ENCODE measurements at places on chromosomes 11 and 22. TPM values are rescaled to one million over a fixed set of nuclear protein-coding genes. Genes with fewer than 3 reads are reported as not detected.

Gene BTG4
- not detected for polyA plus RNA-seq

Gene CASP1
- 8.7 TPM for polyA plus RNA-seq

Gene OR52L1
- polyA plus RNA-seq = not detected

Gene RAPSN
- polyA plus RNA-seq = 0.28 TPM

DNA sequence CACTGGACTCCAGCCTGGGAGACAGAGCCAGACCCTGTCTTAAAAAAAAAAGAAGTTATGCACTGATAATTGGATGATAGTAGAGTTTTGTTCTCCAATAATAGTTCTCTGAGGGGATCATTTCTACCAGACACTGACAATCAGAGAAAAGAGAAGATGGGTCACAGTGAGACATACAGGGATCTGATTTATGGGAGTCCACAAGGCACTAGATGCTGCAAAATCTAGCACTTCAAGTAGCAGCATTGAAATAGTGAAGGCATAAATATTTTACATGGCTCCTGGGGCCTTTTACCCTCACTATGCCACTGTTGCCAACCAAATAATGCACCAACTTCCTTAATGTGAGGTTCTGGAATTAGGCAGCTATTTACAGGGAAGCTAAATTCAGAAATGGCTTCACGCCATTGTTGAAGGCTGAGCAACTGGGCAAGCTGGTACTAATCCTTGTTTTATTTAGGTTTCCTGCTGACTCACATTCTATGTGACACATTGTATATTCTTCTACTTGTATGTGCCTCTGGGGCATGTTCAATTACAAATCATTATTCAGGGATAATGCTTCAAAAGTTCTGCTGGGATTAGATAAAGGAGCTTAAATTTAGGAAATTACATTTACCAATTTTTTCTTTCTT, 38.2 kb upstream of the ABTB2 start:
- no peaks in the 10 kb centered on the region for H3K36me3 ChIP-seq
- no peak for DNase-seq
- no peak overlapping the region for H3K27ac ChIP-seq
- H3K4me3 ChIP-seq = no peak overlapping the region

GRCh38 chr22:20176421-20177085, 25.7 kb upstream of the CCDC188 start:
- DNase-seq = no peak
- H3K4me3 ChIP-seq = no peak overlapping the region
- H3K27me3 ChIP-seq = no peaks in the 10 kb centered on the region
- no peaks in the 10 kb centered on the region for H3K36me3 ChIP-seq
- H3K4me1 ChIP-seq = peaks cover 11% of the 10 kb centered on the region

GRCh38 chr11:6646576-6646917, 9.1 kb downstream of the DCHS1 start:
- H3K27ac ChIP-seq = peak overlapping the region; percentile 61
- no peaks in the 10 kb centered on the region for H3K4me1 ChIP-seq
- DNase-seq = no peak
- no peak overlapping the region for H3K4me3 ChIP-seq

DNA sequence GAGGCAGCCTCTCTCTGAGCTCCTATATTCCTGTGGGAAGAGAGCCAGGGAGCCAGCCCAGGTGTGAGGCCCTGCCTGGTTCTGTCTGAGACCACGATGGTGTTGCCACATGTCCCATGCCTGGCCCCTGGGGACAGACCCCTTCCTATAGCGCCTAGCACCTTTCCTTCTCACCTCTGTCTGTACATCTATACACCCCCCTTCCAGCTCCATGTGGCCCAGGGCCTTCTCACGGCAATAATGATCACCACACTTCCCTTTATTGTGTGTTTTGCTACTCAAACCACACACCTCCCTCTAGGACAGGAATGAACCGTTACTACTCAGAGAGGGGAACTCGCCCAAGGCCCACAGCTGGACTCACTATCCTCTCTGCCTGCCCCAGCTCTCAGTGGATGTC, 12.8 kb downstream of the CD82 start:
- H3K27ac ChIP-seq = no peak overlapping the region
- peaks cover 12% of the 10 kb centered on the region for H3K4me1 ChIP-seq
- H3K36me3 ChIP-seq = no peaks in the 10 kb centered on the region
- H3K27me3 ChIP-seq = no peaks in the 10 kb centered on the region

GRCh38 chr22:33851821-33852384, 68.4 kb downstream of the LARGE1 start:
- no peaks in the 10 kb centered on the region for H3K36me3 ChIP-seq
- H3K4me1 ChIP-seq = peaks cover 14% of the 10 kb centered on the region
- no peak for DNase-seq
- H3K27ac ChIP-seq = no peak overlapping the region
- no peak overlapping the region for H3K4me3 ChIP-seq

- H3K4me1 ChIP-seq = no peaks in the 10 kb centered on the region
- no peaks in the 10 kb centered on the region for H3K27me3 ChIP-seq
- H3K36me3 ChIP-seq = no peaks in the 10 kb centered on the region
- H3K4me3 ChIP-seq = no peak overlapping the region
- no peak overlapping the region for H3K27ac ChIP-seq
- DNase-seq = no peak
These were observed 282.8 kb downstream of the OPCML start for GRCh38 chr11:133249530-133249929.

DNA sequence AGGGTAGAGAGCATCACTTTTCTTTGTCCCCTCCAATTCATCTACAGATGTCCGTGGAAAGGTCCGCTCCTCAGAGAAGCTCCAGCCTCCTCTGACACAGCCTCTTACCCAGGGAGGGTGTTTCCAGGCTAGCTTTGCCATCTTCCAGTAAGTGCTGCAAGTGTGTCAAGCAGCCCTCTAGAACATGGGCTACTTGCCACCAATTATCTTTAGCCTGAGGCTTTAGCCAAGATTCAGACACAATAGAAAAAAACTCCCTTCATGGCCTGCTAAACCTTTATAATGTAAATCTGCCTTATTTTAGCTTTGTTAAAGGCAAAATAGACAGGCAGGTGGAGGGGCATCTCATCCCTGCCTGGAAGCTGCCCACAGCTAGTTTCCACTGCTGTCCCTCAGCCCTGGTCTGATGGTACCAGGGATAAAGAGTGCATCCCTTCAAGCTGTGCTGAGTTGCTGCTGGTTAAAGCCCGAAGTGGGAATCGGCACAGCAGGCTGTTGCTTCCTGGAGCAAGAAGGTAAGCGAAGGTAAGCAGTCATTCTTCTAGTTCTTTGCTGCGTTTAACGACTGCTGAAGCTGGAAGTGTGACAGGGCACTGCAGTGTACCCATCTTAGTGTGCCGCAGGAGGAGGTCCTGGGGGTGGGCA, 190.1 kb upstream of the E2F8 start:
- no peak for DNase-seq
- no peak overlapping the region for H3K4me3 ChIP-seq
- no peaks in the 10 kb centered on the region for H3K36me3 ChIP-seq
- H3K27ac ChIP-seq = no peak overlapping the region
- H3K4me1 ChIP-seq = peaks cover 27% of the 10 kb centered on the region

DNA sequence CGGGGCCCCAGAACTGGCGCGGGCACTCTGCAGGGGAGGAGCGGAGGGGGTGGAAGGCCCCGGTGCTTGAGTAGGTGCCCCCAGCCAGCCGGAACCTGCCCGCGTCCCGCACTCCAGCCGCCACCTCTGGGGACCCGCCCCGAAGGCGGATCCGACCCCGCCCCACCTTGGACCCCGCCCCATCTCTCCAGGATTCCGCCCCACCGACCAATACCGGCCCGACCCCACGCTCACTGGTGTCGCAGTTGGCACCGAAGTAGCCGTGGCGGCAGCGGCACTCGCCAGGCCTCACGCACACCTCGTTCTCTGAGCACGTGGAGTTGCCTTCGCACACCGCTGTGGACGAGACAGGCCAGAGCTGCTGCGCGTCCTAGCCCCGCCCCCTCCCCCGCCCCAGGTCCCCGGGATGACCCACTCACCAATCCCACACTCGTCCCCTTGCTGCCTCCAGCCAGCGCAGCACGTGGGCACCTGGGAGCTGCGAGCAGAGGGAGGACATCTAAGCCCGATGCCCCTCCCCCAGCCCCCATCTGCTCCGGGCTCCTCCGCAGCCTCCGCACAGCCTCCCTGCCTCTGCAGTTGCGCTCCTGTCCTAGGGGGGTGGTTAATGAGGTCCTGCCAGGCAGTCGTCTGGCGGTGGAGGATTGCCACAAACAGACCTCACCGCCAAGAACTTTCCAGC, 6.0 kb downstream of the SCARF2 start:
- peaks cover 8% of the 10 kb centered on the region for H3K4me1 ChIP-seq
- no peaks in the 10 kb centered on the region for H3K36me3 ChIP-seq
- peaks cover 3% of the 10 kb centered on the region for H3K27me3 ChIP-seq
- H3K4me3 ChIP-seq = no peak overlapping the region
- no peak overlapping the region for H3K27ac ChIP-seq

DNA sequence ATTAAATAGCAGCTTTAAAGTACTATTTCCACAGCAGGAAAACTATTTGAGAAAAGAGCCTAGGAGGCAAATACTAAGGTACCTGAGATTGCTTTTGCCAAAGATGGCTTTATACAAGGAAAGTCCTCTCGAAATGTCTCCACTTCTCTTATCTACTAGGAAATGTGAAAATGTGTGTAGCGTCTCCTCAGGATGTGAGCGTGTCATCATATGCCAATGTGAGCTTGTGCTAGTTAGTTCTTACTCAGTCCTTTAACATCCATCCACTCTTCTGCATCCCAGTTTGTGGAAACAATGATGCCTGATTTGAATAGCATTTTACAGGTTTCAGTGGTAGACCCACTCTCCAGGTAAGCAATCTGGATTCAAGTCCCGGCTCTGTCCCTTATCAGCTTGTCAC, 421.0 kb downstream of the DYNC2H1 start:
- H3K36me3 ChIP-seq = no peaks in the 10 kb centered on the region
- no peak for DNase-seq
- H3K27me3 ChIP-seq = peaks cover 2% of the 10 kb centered on the region
- H3K27ac ChIP-seq = no peak overlapping the region
- no peaks in the 10 kb centered on the region for H3K4me1 ChIP-seq

DNA sequence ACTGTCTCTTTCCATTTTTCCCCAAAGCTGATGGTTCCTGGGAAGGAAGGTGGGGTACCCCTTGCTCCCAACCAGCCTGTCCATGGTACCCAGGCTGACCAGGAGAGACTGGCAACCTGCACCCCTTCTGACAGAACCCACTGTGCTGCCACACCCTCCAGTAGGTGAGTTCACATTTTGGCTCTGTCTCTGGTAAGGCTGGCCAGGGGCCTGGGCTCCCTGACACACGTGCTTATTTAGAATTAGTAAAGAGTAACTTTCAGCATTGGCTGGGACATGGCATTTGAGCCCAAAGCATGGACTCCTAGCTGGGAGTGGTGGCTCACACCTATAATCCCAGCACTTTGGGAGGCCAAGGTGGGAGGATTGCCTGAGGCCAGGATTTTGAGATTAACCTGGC, 35.1 kb downstream of the ARHGAP1 start:
- H3K4me3 ChIP-seq = no peak overlapping the region
- peaks cover 15% of the 10 kb centered on the region for H3K36me3 ChIP-seq
- no peaks in the 10 kb centered on the region for H3K27me3 ChIP-seq
- no peak overlapping the region for H3K27ac ChIP-seq

DNA sequence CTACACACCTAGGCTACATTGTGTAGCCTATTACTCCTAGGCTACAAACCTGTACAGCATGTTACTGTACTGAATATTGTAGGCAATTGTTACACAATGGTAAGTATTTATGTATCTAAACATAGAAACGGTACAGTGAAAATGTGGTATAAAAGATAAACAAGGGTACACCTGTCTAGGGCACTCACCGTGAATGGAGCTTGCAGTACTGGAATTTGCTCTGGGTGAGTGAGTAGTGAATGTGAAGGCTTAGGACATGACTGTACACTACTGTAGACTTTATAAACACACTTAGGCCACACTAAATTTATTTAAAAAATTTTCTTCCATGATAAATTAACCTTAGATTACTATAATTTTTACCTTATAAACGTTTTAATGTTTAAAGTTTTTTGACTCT, 171.7 kb upstream of the NCAM1 start:
- no peak for DNase-seq
- H3K27me3 ChIP-seq = no peaks in the 10 kb centered on the region
- H3K4me1 ChIP-seq = no peaks in the 10 kb centered on the region
- H3K4me3 ChIP-seq = no peak overlapping the region
- no peak overlapping the region for H3K27ac ChIP-seq

GRCh38 chr22:28846994-28847393, 36.4 kb upstream of the ZNRF3 start:
- H3K4me3 ChIP-seq = no peak overlapping the region
- DNase-seq = no peak
- H3K36me3 ChIP-seq = no peaks in the 10 kb centered on the region
- no peak overlapping the region for H3K27ac ChIP-seq
